RKO (cell line): ENCODE measurements at places on chromosomes 1 and 21.

DNA sequence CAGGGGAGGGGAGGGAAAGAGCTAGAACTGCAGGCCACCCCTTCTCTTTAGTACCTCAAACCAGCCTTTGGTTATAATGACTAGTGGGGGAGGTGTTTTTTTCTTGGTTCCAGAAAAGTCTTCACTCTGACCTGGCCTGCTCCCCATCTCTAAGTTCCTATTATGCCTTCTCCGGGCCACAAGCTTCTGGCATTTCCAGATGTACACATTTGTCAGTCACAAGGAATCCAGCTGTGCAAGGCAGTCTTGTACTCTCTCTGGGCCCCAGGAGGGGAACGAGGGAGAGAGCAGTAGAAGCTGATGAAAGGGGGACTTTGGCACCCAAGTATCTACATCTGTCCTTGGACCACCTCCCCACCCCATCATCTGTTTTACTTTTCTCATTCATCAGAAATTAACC, 2.7 kb upstream of the FALEC start:
- DNase-seq = no peak

DNA sequence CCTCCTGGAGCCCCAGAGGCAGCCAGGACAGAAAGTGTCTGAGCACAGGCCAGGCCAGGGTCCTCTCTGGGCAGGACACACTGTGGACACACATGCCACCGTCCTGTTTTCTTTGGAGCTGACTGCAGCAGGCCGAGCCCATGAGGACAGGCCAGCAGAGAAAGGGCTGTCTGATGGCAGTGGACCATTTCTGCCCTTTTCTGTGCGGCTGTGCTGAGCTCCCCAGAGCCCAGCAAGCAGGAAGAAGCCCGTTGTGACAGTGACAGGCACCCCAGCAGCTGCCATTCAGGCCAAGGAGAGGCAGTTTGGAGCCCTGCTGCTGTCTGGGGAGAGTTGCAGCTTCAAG, 115.8 kb upstream of the ARHGEF16 start:
- DNase-seq = no peak

- DNase-seq = no peak
Observed at GRCh38 chr1:41365320-41365633, 4.0 kb downstream of the FOXO6 start.

DNA sequence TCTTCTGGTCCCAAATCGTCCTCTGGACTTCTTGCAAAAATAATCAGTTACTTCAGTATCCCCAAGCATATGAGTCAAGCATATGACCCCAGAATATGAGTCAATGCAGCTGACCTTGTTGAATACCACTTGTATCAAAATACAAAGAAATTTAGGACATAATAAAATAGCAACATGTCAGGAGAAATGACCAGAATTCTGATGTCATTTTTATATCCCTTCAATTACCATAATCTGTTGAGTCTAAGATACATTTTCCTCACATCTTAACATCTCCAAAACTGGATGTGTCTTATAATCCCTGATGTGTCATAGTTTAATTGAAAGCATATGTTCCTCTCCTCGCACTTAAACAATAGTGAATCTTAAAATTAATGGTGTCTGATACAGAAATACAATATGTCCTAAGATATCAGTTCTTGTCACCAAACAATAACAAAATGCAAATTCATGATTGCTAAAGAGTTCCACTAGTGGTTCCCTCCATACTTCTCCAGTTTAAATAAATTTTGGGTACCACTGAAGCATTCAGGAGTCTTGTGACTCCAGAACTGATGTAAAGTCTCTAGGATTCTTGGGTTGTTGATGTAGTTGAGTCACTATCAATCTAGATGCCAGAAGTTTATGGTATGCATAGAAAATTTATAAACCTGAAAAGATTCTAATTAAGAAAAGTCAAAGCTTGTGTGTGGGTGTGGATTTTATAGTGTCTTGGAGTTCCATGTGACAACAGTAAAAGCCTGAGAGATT, 41.8 kb downstream of the KIFAP3 start:
- DNase-seq = no peak

- no peak for DNase-seq
Observed at GRCh38 chr1:82269431-82269830, 468.7 kb downstream of the ADGRL2 start.

- no peak for DNase-seq
Observed at GRCh38 chr1:205371871-205372660, 15.3 kb upstream of the KLHDC8A start.

- no peak for DNase-seq
Observed at GRCh38 chr1:202240956-202241355, 47.4 kb downstream of the LGR6 start.

DNA sequence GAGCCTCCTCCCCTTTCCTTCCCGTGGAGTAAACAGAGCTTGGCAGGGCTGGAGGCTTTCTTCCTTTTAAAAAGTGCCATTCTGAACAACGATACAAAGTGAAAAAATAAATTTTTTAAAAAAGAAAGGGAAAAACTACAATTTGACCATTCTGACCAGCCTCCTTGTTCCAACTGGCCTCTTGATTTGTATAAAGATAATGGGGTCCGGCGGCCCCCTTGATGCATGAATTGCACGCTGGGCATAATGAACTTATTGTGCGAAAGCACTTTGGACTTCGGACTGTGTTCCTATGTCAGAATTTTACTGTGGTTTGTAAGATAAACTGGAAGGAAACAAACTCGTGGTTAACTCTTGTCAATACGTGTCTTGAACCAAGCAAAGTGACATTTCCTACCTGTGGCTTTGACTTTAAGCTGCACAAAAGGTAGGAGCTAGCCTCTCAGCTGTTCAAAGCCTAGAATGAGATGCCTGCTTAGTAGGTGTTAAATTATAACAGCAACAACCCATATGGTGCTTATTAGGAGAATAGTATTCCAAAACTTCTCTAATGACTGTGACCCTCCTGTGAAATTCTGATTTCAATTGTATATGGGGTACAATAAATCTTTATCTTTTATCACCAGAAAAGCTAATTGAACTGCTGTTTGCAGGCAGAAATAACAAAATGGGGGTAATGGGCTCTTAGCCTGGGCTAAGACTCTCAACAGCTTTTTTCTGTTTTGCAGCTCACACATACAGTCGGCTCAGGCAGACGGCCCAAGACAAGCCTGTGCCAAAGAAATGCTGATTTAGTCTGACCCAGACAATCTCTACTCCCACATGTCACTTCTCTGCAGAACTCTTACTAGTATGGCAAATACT, 9.3 kb downstream of the IRF2BP2 start:
- peak; percentile 49 for DNase-seq

DNA sequence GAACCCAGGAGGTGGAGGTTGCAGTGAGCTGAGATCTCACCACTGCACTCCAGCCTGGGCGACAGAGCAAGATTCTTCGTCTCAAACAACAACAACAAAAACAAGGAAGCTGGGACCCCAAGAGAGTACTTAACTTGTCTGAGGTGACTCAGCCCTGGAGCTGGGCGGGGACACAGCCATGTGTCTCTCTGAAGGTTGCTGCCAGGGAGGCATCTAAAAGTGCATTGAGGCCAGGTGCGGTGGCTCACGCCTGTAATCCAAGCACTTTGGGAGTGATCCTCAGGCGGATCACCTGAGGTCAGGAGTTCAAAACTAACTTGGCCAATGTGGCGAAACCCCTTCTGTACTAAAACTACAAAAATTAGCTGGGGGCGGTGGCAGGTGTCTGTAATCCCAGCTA, 7.7 kb downstream of the IFI6 start:
- no peak for DNase-seq

- DNase-seq = no peak
Observed at GRCh38 chr1:59266927-59267293, 30.0 kb upstream of the FGGY start.
